GM12865 (cell line): ENCODE measurements at places on chromosomes 1 and 21.
A peak's percentile ranks its signal among the peaks of the same experiment; 100 is the strongest.

GRCh38 chr21:43775795-43776430 lies at the start of gene CSTB:
Gene CSTB, minus strand, starts transcription at chr21:43776308. Its CDS starts 39 bp downstream, at chr21:43776269.
- peak; percentile 86 for DNase-seq

GRCh38 chr1:72851597-72851996 lies 569.3 kb upstream of the NEGR1 start:
- DNase-seq, result no peak

- DNase-seq, result no peak
These were observed 416.9 kb upstream of the USP24 start for GRCh38 chr1:55632058-55632457.

GRCh38 chr1:43557744-43558245 lies 27.1 kb downstream of the PTPRF start:
- DNase-seq, result no peak

GRCh38 chr1:21090463-21090862 lies 86.2 kb downstream of the EIF4G3 start:
- DNase-seq, result peak; percentile 6
